ENCODE measurements at places on chromosomes 2 and 18.

DNA sequence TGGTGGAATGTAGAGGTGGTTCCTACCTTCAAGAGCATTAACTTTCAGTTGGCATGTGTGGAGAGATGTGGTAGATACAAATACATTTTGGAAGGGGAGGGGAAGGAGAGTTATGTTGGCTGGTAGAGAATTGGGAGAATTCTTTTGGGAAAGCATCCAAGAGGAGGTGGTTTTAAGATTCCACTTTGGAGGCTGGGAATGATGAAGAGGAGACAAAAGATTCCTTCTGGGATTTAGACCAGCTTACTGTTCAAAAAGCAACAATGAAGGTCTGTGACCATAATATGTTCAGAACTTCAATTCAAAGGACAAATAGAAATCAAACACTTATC lies 120.8 kb upstream of the FOSL2 start:
- H3K27me3 ChIP-seq = no peaks in the 10 kb centered on the region
- peaks cover 50% of the 10 kb centered on the region for H3K4me1 ChIP-seq
- no peak for DNase-seq
- H3K4me3 ChIP-seq = no peak overlapping the region
- H3K27ac ChIP-seq = peak overlapping the region; percentile 40
- peaks cover 10% of the 10 kb centered on the region for H3K36me3 ChIP-seq

DNA sequence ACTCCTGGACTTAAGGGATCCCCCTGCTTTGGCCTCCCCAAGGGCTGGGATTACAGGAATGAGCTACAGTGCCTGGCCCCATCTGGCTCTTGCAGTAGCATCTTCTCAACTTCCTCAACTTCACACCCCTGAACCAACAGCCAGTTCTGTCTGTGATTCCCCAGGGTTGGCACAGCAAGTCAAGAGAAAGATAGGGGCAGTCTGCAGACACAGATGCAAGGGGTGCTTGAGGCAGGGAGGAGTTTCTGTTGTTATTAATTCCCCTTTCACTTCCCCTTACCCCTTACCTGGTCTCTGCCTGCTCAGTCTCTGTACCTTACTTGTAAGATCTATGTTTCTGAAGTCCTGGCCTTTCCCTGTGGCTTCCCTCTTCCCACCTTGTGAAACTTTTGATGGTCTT lies 54.1 kb upstream of the MEX3C start:
- no peak for DNase-seq
- no peak overlapping the region for H3K27ac ChIP-seq
- no peak overlapping the region for H3K4me3 ChIP-seq
- H3K36me3 ChIP-seq = no peaks in the 10 kb centered on the region
- no peaks in the 10 kb centered on the region for H3K4me1 ChIP-seq

GRCh38 chr18:79790996-79791972 lies 6.5 kb upstream of the KCNG2 start:
- peaks cover 14% of the 10 kb centered on the region for H3K4me1 ChIP-seq
- no peaks in the 10 kb centered on the region for H3K36me3 ChIP-seq
- DNase-seq = no peak

GRCh38 chr18:58454406-58455061 lies 174.4 kb downstream of the ALPK2 start:
- no peaks in the 10 kb centered on the region for H3K4me1 ChIP-seq
- H3K36me3 ChIP-seq = no peaks in the 10 kb centered on the region
- H3K4me3 ChIP-seq = no peak overlapping the region

DNA sequence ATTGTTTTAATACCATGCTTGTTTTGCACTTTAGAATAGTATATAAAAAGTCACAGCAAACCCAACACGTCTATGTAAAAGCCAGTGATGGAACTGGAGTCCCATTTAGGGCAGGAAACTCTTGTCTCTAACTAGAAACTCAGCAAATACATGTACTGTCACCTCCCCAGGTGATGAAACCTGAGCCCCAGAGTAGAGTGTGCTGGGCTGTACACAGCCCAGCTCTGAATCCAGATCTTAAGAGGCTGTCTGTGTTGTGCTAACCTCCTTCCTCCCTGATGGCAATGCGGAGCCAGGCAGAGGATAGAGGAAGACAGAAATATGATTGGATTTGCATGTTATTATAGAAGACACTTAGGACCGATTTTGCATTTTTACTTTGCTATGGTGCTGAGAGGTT lies 317.5 kb upstream of the TRIB2 start:
- no peaks in the 10 kb centered on the region for H3K36me3 ChIP-seq
- H3K27ac ChIP-seq = no peak overlapping the region
- H3K4me3 ChIP-seq = no peak overlapping the region
- H3K4me1 ChIP-seq = peaks cover 9% of the 10 kb centered on the region
- peaks cover 8% of the 10 kb centered on the region for H3K27me3 ChIP-seq

GRCh38 chr18:35777039-35777438 lies 195.4 kb upstream of the RMP24 start:
- H3K27ac ChIP-seq = no peak overlapping the region
- peaks cover 34% of the 10 kb centered on the region for H3K27me3 ChIP-seq
- H3K4me3 ChIP-seq = no peak overlapping the region
- no peaks in the 10 kb centered on the region for H3K36me3 ChIP-seq
- H3K4me1 ChIP-seq = no peaks in the 10 kb centered on the region

GRCh38 chr18:69715191-69715795 lies 232.4 kb downstream of the CD226 start:
- no peak overlapping the region for H3K27ac ChIP-seq
- H3K4me3 ChIP-seq = no peak overlapping the region
- no peaks in the 10 kb centered on the region for H3K4me1 ChIP-seq
- peaks cover 17% of the 10 kb centered on the region for H3K36me3 ChIP-seq
- DNase-seq = no peak

DNA sequence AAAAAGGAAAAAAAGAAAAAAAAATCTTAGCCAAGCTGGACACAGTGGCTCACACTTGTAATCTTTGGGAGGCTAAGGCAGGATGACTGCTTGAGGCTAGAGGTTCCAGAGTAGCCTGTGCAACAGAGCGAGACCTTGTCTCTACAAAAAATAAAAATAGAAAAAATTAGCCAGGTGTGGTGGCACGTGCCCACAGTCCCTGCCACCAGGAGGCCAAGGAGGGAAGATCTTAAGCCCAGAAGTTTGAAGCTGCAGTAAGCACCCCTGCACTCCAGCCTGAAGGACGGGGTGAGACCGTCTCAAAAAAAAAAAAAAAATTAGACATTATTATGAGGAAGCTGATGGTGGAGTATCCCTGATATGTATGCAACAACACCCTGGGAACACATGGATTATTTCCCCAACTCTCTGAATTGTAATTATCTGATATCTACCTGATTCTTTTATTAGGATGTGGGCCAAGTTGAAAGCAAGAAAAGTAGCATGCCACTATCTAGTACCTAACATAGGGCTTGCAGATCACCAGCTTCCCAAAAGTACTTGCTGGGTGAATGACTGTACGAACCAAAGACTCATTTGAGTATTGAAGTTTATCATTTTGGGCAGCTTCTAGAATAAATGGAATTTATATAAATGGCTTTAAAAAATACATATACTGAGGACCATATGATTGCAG lies 140.9 kb downstream of the TCF4 start:
- H3K36me3 ChIP-seq = no peaks in the 10 kb centered on the region
- no peak overlapping the region for H3K27ac ChIP-seq
- H3K4me3 ChIP-seq = no peak overlapping the region
- DNase-seq = no peak
- H3K27me3 ChIP-seq = peaks cover 3% of the 10 kb centered on the region
- H3K4me1 ChIP-seq = no peaks in the 10 kb centered on the region

All from activated T-cell treated with anti-CD3 and anti-CD28 coated beads, Interleukin-2, amount 50 U/mL, for 24 hours (primary cell).